Activated T-cell treated with anti-CD3 and anti-CD28 coated beads for 1 hour (primary cell): ENCODE measurements at places on chromosomes 4 and X.

DNA sequence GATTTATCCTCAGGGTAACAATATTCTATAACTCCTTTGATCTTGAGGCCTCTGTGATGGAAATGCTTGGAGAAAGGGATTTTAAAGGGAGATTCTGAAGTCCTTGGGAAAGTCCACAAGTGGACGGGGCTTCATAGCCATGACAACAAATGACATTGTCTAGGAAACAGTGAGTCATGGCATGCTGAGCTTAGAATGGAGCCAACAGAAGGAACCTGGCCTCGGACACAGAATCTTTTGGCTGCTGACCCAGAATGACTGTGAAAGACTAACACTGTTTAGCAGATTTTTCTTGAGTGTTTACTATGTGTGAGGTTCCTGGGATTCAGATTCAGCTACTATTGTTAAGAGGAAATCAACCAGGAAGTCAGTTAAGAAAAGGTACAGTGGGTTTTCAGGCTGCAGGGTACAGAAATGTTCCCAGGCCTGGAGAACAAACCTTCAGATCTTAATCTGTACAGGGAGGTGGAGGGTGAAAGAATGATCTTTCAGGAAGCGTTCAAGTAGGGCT lies 18.1 kb upstream of the CXCL2 start:
- no peak for DNase-seq

- no peak for DNase-seq
Measured at GRCh38 chr4:38328989-38329729, 334.8 kb upstream of the KLF3 start.

DNA sequence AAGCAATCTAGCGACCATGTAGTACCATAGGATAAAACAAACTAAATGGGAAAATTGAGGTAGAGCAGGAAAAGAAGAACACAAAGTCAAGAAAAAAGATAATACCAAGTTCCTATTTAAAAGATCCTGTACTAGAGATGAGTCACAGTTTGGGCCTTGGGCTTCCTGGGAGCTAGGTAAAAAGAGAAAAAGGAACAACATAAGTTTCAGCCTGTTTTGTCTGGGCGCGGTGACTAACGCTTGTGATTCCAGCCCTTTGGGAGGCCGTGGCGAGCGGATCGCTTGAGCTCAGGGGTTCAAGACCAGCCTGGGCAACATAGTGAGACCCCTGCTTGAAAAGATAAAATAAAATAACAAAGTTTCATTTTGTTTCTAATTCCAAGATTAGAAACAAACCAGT lies 14.0 kb upstream of the TMEM156 start:
- no peak for DNase-seq

- no peak for DNase-seq
Measured at GRCh38 chrX:44536198-44536597, 6.5 kb downstream of the FUNDC1 start.

DNA sequence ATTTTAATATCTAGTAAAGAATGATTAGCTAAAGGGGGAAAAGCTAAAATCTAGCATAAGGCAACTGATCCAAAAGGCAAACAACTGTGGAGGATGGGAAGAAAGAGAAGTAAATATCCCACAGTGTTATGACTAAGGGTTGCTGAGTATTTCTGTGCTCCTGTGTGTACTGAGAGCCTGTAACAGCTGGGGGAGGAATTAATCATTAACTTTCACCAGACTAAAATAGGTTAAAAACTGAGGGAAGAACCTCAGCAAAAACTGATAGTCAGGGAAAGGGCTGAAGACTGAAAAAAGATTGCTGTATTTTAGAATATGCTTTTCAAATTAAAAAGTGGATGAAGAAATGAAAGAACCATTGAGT lies 365.9 kb downstream of the CXXC4 start:
- no peak for DNase-seq

GRCh38 chr4:42871671-42872290 lies 20.7 kb upstream of the GRXCR1 start:
- DNase-seq: no peak

- DNase-seq: no peak
Measured at GRCh38 chr4:107603430-107603829, 116.6 kb downstream of the PAPSS1 start.

DNA sequence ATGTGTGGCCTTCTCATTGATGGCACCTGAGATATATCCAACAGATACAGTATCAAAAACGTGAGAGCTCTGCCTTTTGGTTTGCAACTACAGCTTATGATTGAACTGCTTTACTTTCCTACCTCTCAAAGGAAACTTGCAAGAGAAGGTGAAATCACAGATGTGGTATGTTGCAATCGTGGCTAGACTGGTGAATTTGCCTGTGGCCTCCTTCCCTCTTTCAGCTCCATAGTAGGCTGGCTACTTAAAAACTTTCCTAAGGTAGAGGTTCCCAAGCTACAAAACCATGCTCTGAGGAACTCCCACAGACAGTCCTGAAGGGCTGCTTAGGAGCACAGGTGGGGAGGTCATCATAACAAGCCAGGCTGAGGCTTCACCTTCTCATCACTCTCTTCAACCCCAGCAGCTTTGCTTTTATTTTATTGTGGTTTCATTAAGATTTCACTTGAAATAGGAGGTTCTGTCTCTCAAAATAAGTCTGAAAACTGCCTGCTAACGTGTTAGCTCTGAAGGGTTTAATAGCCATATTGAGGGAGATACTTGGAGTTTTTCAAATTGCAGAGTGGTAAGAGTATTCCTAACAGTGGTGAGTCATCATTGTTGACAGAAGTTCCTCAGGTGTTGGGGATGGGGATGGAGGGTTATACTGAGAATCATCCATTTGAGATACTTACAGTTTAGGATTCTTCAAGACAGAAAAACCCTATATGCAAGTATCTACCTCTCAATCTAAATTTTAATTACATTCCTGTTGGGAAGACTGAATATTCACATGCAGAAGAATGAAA lies 93.5 kb upstream of the UCP1 start:
- no peak for DNase-seq

- no peak for DNase-seq
Measured at GRCh38 chrX:70769659-70770227, 138.8 kb downstream of the TEX11 start.

GRCh38 chr4:120399826-120400225 lies 333.2 kb upstream of the MAD2L1 start:
- no peak for DNase-seq

- no peak for DNase-seq
Measured at GRCh38 chr4:129622566-129622965, 526.6 kb downstream of the C4orf33 start.

DNA sequence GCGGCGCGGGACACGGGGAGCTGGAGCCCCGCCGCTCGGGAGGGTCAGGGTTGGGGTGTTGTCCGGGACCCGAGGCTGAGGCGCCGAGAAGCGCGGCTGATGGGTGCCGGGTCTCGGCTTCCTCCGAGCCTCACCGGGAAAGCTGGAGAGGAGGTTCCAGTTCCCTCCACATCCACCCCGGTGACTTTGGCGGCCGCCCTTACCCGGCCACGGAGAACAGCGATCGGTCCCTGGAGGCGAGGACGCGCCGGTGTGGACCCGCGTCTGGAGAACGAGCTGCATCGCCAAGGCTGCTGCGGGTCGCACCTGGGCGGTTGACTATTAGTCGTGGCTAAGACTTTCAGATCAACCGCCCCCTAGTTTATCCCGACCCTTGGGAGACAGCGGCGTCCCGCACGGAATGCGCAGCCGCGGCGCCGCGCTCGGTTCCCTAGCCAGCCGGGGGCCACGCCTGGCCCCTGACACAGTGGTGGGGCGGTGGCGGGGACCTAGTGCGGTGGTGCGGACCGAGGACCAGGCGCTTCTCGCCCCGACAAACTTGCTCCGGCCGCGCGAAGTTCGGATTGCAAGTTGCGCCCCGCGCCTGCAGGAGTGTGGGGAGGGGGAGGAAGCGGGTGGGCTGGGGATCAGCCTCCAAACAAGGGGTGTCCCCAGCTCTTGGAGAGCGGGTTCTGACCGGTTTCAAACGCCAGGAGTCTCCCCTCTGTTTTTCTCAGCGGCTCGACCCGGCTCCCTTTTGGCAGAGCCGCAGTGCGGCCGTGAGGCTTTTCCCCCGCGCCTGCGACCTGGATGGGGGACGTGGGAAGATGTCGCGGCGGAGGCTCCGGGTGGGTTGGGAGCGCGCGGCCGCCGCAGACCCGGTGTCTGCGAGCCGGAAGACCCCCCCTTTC lies 568 bp downstream of the FHDC1 start:
- no peak for DNase-seq

DNA sequence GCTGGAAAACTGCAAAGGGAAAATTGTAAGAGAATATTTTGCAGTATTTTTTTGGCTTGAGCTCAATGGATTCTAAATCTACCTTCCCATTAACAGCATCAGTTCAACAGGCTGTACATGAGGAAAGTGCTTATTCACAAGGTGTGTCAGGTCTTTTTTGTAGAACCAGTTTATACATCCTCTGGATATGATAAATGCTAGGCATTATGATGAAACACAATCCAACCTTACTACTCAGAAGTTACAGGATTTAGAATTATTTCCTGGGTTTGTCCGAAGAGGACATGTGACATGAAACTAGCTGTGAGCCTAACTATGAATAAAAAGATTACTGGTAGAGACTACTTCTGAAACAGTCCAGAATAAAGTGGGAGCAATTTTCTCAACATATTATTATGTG lies 49.5 kb downstream of the ATXN3L start:
- no peak for DNase-seq

- no peak for DNase-seq
Measured at GRCh38 chr4:116952530-116953136, 132.7 kb downstream of the TRAM1L1 start.

DNA sequence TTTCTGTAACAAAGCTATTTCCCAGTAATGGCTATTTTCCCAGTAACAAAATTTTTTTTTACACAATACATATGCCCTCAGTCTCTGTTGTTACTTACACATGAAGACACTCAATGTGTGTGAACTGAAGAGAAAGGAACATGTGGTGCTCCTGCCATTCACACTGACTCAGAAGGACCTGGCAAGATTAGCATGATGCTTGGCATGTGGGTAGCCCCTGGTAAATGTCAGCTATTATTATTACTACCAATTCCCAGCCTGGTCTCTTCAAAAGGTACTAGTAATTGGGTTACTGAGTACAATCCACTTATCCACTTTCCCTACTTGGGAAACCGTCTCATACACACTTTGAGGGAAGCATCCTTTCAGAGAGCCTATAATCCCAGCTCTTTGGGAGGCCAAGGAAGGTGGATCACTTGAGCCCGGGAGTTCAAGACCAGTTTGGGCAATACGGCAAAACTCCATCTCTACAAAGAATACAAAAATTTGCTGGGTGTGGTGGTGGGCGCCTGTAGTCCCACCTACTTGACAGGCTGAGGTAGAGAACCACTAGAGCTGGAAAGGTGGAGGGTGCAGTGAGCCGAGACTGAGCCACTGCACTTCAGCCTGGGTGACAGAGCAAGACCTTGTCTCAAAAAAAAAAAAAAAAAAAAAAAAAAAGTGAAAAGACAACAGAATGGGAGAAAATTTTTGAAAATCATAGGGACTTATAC lies 14.6 kb downstream of the RBBP7 start:
- no peak for DNase-seq

DNA sequence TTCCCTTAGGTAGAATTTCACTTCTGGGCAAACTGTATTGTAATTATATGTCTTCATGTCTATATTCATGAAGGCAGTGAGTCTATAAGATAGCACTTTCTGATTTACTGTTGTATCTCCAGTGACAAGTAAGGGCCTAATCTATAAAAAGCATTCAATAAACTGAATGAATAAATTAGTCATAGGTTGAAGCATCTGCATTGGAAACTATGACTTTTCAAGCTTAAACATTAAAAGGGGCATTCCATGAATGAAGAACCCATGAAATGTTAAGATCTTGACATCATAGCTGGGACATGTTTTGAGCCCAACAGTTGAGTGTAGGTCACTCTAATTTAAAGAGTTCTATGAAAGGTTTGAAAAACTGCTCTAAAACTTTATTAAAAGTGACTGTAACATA lies 159.3 kb upstream of the LCORL start:
- DNase-seq: no peak
